SJCRH30 (cell line): ENCODE measurements at places on chromosomes 7 and 10. TPM values are rescaled to one million over a fixed set of nuclear protein-coding genes. Genes with fewer than 3 reads are reported as not detected.

Gene LEP
- total RNA-seq: not detected in 2 replicates

DNA sequence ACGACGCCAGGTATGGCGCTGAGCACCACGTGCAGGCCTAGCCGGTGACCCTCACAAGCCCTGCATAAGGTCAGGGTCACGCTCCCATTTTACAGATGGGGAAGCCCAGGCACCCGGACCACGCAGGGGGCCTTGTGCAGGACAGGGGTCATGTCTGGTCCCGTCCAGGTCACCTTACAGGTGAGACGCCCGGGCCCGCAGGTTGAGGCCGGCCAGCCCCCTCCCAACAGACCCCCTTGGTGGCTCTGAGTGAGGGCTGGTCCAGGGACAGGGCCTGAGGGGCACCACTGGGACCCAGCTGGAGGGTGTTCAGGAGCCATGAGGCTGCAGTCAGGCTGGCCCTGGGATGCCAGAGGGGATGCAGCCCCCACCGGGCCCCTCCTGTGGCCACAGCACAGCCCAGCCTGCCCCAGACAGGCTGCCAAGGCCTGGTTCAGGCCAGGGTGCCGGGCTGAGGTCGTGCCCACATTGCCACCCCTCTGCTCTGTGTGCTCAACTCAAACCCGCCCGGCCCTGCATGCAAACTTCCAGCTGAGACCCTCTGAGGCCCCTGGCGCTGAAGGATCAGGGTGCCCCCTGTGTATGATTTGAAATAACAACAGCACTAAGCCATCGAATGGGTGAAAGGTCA, 69.0 kb downstream of the PWWP2B start:
- H3K27ac ChIP-seq: no peak overlapping the region
- DNase-seq: no peak
- no peaks in the 10 kb centered on the region for H3K4me1 ChIP-seq
- no peak overlapping the region for H3K4me3 ChIP-seq
- no peaks in the 10 kb centered on the region for H3K36me3 ChIP-seq

DNA sequence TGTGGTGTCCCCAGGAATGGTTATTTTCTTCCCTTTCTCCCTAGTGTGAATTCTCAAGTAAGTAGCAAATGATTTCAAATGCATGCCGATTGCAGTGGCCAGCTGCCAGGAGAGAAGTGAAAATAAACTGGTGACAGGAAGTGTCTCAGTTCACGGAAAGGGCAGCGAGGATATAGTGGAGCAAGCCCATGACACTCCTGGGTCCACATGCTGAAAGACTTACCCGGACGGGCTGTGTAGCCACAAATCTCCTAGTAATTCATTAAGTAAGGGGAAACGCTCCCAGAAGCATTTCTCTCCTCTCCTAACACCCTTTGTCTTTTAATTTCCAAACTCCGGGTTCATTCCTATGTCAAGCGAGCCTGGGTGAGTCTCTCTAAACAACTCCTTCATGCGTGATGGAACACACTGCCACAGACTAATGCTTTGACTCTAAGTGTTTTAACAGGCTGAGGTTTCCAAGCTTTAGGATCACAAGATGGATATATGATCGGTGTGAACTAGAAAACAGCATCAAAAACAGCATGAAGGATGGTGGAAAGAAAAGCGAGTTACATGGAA, 125.6 kb downstream of the CYP26A1 start:
- peak overlapping the region; percentile 55 for H3K4me3 ChIP-seq
- no peaks in the 10 kb centered on the region for H3K27me3 ChIP-seq
- DNase-seq: peak; percentile 62
- peak overlapping the region; percentile 67 for H3K27ac ChIP-seq
- no peaks in the 10 kb centered on the region for H3K36me3 ChIP-seq

- no peak overlapping the region for H3K27ac ChIP-seq
- H3K27me3 ChIP-seq: no peaks in the 10 kb centered on the region
- no peak overlapping the region for H3K4me3 ChIP-seq
Observed at GRCh38 chr7:152762056-152762455, 2.5 kb downstream of the ACTR3B start.
